ENCODE measurements at places on chromosomes 6 and 20. TPM values are rescaled to one million over a fixed set of nuclear protein-coding genes. Genes with fewer than 3 reads are reported as not detected.

GRCh38 chr20:1811621-1812498 is 83.3 kb upstream of the SIRPA start:
- no peak for DNase-seq

DNA sequence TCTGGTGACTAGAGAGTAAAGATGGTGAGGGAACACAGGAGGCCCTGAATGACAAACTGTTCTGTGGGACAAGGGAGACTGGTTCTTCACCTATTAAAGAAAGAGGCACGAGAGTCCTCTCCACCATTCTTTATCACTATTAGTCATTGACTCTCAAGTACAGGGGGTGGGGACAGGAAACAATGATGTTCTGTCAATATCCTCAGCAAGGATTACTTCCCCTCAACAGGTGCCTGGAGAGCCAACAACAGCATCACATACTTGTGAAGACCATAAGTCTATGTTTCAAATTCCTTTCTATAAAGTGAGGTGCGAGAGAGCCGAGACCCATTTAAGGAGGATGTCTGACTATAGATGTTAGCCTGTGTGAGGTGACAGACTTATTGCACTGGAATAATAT is 72.4 kb upstream of the TBC1D7 start:
- peak; percentile 4 for DNase-seq

UBE3D gene
- total RNA-seq, result 4.2 TPM

RRAGD gene
- 28.7 TPM for total RNA-seq

GRCh38 chr20:45366631-45367030 is 3.7 kb downstream of the SYS1 start:
- DNase-seq, result no peak

GRCh38 chr6:156963712-156964700 is 186.8 kb downstream of the ARID1B start:
- no peak for DNase-seq

FILIP1 gene
- total RNA-seq, result 8.1 TPM

GRCh38 chr6:140078561-140079125 is 704.2 kb upstream of the CITED2 start:
- DNase-seq, result no peak

- DNase-seq, result no peak
Observed at GRCh38 chr6:11197175-11197536, 35.3 kb downstream of the NEDD9 start.

SLC22A3 gene
- 8.6 TPM for total RNA-seq

GRCh38 chr6:51105357-51105756 is 286.7 kb downstream of the TFAP2B start:
- DNase-seq, result no peak

CCDC28A gene
- total RNA-seq, result 9.1 TPM

CST1 gene
- total RNA-seq, result not detected

DNA sequence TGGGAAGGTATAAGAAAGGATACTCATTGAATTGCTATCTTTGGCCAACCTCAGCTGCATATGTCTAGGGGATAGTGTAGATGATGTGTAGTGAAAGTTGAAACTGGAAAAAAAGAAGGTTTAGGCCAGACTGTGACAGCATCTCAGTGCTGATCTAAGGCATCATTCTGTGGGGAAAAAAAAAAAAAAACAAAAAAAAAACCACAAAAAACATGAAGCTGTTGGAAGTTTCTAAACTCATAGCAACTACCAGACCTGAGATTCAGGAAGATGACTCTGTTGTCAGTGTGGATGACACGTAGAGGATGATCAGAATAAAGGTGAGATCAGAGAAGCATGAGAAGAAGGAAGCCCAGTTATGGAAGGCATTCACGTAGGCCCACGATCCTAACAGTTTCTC is 100.8 kb upstream of the CNKSR3 start:
- DNase-seq, result no peak

Data from mesenteric fat pad (tissue), 1 donor.